ENCODE measurements at places on chromosomes 4 and X. TPM values are rescaled to one million over a fixed set of nuclear protein-coding genes. Genes with fewer than 3 reads are reported as not detected.

DNA sequence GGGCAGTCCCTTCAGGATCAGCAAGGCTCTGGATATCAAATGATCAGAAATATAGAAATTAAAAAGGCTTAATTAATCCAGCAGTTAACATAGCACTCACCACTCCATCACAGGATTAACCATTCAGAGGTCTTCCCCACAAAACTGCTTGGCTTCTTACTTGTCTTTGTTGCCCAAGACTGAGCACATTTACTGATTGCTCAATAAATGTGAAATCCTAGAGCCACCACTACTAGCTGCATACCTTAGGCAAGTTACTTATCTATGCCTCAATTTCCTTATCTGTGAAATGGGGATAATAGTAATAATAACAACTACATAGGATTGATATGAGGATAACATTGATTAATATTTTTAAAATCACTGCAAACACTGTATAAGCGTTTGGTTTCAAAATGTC lies 124.2 kb downstream of the ARHGAP6 start:
- no peak for DNase-seq

DNA sequence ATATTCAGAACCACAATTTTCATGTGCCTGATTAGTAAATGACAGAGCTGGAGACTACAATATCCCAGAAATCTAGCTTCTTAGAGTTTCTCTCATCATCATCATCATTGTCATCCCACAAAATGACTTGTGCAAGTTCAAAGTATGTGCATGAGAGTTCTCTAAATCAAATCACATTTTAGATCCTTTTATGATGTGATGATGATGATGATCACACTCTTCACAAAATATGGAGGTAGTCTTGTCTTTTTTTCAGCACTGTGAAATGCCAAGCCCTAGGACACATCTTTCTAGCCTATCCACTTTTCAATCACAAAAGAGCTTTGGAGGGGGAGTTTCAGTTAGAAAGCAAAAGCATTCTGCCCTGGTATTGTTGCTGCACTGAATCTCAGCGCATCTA lies 7.4 kb downstream of the MBNL3 start:
- no peak for DNase-seq

DNA sequence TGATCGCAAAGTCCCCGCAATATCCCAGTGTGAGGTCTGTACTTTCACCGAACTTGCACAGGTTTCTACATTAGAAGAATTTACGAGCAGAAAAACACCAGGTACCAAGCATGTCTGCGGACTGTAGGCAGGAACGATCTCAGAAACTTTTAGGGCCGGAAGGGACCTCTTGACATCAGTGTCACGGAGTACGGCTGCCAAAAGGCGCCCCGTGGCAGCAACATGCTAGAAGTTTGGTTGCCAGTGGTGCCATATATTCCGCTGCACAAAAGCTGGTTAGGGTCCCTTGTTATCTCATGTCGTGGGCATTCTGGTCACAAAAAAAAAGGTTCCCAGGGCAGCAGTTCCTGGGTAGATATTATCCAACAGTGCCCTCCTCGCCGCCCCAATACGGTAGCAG lies 61.0 kb upstream of the DCAF8L1 start:
- no peak for DNase-seq

DNA sequence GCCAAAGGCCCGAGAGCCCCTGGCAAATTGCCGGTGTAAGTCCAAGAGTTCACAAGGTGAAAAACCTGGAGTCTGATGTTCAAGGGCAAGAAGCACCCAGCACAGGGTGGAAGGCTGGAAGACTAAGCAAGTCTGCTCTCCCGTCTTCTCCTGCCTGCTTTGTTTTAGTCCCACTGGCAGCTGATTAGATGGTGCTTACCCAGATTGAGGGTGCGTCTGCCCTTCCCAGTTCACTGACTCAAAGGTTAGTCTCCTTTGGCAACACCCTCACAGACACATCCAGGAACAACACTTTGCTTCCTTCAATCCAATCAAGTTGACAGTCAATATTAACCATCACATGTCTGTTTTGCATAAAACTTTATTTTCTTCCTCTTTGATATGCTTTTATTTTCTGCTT lies 157.4 kb downstream of the HS3ST1 start:
- DNase-seq, result no peak

DNA sequence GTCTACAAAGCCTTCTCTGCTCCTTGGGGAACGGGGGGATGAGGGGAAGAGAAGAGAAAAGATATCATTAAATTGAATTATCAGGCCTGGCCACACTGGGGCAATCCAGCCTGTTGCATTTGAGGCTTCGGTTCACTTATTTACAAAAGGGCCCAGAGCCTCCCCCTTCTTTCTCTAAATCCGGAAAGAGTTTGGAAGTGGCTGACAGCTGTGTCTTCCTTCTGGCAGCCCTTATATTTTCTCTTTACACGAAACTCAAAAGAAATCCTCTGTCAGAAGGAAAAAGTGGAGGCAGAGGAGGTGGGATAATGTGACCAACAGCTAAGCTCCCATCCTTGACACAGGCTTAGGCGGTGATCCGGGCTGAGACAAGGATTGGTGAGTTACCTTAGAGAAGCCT lies 158.3 kb upstream of the TAPT1 start:
- DNase-seq, result peak; percentile 95

CORIN gene
- 5.5 TPM for total RNA-seq
